ENCODE measurements at places on chromosomes 11 and 22. TPM values are rescaled to one million over a fixed set of nuclear protein-coding genes. Genes with fewer than 3 reads are reported as not detected.

The HPS4 gene
- 20.9 TPM for total RNA-seq

The OR4C6 gene
- total RNA-seq: not detected

The MEI1 gene
- total RNA-seq: 3.1 TPM

The SORL1 gene
- 6.3 TPM for total RNA-seq

The NELL1 gene
- 3.7 TPM for total RNA-seq

The LRRN4CL gene
- 9.9 TPM for total RNA-seq

The CHST1 gene
- total RNA-seq: 3.1 TPM

The CARS1 gene
- total RNA-seq: 11.5 TPM

The APOL2 gene
- 21.4 TPM for total RNA-seq

The DDTL gene
- 3.7 TPM for total RNA-seq

The TUB gene
- total RNA-seq: 8.9 TPM

The PCF11 gene
- total RNA-seq: 30.3 TPM

The PC gene
- total RNA-seq: 45.9 TPM

The SCGB1A1 gene
- total RNA-seq: not detected

The P2RY6 gene
- total RNA-seq: 2.1 TPM

The MUC2 gene
- total RNA-seq: not detected

The SCN4B gene
- 2.1 TPM for total RNA-seq

The MS4A8 gene
- total RNA-seq: 3.7 TPM

The BEST1 gene
- 2.1 TPM for total RNA-seq

The PATL1 gene
- total RNA-seq: 4.2 TPM

The FOXRED1 gene
- total RNA-seq: 12.5 TPM

The BSX gene
- total RNA-seq: not detected

The OR4D5 gene
- 0.52 TPM for total RNA-seq

The SLC36A4 gene
- total RNA-seq: 6.8 TPM

The GGTLC2 gene
- total RNA-seq: not detected

The ALDH3B1 gene
- 2.6 TPM for total RNA-seq

The PRDX5 gene
- 144 TPM for total RNA-seq

The RAG2 gene
- total RNA-seq: not detected

The SBF2 gene
- 34.4 TPM for total RNA-seq

The PLA2G6 gene
- 14.1 TPM for total RNA-seq

The CCND1 gene
- 44.9 TPM for total RNA-seq

The IGF2 gene
- total RNA-seq: 711 TPM

The TMPRSS4 gene
- total RNA-seq: not detected

The GLB1L2 gene
- total RNA-seq: 1.0 TPM

The DDI1 gene
- total RNA-seq: not detected

The TH gene
- total RNA-seq: not detected

The SERHL2 gene
- 2.6 TPM for total RNA-seq

The PRDM10 gene
- total RNA-seq: 4.2 TPM

The SLN gene
- total RNA-seq: 2,012 TPM

The NAALADL1 gene
- 8.4 TPM for total RNA-seq

The GRK2 gene
- total RNA-seq: 27.7 TPM

The MMP27 gene
- not detected for total RNA-seq

Data from skeletal muscle tissue (tissue), 5 donors.